ENCODE measurements at places on chromosomes 4 and X.

GRCh38 chr4:139655116-139655515, 10.5 kb upstream of the MGST2 start:
- DNase-seq: no peak

DNA sequence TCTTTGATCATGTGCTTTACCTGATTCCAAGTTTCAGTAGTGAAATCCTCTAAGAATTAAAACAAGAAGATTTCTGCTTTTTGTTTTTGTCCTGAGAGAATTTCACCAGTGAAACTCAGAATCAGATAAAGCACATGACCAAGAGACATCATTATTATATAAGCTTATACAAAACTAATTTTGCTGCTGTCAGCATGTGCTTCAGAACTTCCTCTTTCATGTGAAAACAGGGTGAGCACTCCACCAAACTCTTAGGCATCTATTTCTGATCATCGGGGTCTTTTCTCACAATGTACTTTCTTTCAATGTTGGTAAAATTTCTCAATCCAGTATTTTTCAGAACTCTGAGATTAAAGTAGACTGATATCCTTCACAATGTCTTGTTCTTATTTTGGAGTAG, 152.1 kb downstream of the SLC39A8 start:
- no peak for DNase-seq

DNA sequence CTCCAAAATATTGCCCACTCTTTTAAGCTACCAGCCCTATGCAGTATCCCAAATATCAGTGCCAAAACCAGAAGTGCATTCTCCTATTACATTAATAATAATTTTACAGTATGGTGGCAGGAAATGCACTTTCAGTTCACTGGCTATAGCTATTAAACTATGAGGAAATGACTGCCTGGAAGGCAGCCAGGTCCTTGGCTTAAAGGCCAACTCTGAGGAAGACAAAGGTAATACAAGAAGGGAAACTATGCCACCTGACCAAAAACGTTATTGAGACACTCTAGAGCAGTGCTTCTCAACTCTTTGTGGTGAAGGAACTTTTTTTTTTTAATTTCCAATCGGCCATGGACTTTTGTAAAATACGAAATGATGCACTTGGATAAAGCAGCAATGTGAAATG, 133.6 kb upstream of the VAMP7 start:
- no peak for DNase-seq

GRCh38 chr4:23135792-23136645, 443.3 kb downstream of the GBA3 start:
- DNase-seq: no peak

GRCh38 chr4:175054980-175055379, 136.8 kb downstream of the ADAM29 start:
- no peak for DNase-seq

DNA sequence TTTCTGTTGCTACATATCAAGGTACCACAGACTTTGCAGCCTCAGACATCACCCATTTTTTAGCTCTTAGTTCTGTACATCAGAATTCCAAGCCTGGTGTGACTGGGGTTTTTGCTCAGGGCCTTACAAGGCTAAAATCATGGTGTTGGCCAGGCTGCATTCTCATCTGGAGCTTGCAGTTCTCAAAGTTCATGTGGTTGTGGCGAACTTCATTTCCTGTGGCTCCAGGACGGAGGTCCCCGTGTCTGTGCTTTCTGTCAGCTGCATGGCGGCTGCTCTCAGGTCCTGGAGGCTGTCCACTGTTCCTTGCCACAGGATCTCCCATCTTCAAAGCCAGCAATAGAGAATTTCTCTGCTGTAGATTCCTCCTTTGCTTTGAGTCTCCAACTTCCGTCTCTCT, 157.4 kb downstream of the STIM2 start:
- no peak for DNase-seq

GRCh38 chrX:68995780-68996551, 167.1 kb downstream of the EFNB1 start:
- DNase-seq: no peak

GRCh38 chr4:121510341-121510874, 129.6 kb upstream of the QRFPR start:
- no peak for DNase-seq

GRCh38 chrX:42075032-42075431, 151.7 kb upstream of the CASK start:
- no peak for DNase-seq

GRCh38 chrX:50117476-50117875, 83.3 kb downstream of the AKAP4 start:
- no peak for DNase-seq

DNA sequence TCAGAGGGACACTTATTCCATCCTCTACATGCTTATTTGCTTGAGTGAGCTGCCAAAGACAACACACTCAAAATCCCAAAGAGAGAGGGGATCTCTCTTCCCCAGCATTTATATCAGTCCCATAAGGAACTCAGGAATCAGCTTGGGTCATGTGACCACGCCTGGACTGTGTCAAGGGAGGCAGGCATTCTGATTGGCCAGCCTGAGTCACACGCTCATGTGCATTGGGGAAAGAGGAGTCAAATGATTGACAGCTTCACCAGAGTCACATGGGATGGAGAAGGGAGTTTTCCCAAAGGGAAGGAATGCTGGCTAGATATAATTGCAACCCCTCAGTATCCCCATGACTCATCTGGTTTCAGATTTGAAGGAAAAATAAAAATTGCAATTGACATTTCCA, 49.0 kb downstream of the RWDD4 start:
- no peak for DNase-seq
